ENCODE measurements at places on chromosomes 11 and 22.

- DNase-seq: no peak
Observed at GRCh38 chr11:92295175-92296137, 70.8 kb downstream of the FAT3 start.

- no peak for DNase-seq
Observed at GRCh38 chr22:41568811-41569210, 8.0 kb downstream of the CSDC2 start.

DNA sequence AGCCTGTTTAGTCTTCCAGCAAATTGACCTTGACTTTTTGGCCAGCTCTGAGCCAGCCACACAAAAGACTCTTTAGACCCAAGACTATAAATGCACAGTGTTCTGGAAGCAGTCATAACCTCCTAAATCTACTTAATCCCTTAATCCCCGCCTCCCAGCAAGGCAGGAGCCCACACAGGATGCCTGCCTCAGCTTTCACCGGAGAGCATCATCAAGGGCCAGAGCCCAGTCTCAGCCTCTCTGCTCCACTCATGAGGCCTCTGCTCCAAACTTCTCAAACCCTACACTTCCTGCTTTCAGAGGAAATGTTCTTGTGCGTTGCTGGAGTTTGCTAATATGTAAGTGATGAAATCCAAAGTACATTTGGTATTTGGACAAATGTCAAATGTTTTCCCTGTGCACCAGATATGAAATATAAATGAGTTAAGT lies 57.9 kb upstream of the FSHB start:
- DNase-seq: no peak

DNA sequence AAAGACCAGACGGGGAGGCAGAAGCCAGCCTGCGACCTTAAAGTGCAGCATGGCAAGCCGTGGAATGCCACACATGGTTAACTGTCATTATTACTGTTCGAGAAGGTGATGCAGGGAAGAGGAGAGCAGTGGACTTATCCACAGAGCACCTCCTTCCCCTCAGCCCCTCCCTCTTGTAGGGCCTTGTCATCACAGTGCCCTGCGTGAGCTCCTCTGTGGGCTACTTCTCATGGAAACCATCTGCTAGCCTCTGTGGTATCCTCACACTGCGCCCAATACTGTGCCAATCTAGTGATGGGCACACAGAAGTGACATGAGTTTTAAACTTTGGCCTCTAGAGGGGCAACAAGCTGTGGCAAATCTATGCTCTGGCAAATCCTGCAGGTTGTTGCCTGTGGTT lies 18.2 kb upstream of the CCDC134 start:
- no peak for DNase-seq

GRCh38 chr11:9313648-9314290 lies 624 bp downstream of the TMEM41B start:
- DNase-seq: peak; percentile 3

DNA sequence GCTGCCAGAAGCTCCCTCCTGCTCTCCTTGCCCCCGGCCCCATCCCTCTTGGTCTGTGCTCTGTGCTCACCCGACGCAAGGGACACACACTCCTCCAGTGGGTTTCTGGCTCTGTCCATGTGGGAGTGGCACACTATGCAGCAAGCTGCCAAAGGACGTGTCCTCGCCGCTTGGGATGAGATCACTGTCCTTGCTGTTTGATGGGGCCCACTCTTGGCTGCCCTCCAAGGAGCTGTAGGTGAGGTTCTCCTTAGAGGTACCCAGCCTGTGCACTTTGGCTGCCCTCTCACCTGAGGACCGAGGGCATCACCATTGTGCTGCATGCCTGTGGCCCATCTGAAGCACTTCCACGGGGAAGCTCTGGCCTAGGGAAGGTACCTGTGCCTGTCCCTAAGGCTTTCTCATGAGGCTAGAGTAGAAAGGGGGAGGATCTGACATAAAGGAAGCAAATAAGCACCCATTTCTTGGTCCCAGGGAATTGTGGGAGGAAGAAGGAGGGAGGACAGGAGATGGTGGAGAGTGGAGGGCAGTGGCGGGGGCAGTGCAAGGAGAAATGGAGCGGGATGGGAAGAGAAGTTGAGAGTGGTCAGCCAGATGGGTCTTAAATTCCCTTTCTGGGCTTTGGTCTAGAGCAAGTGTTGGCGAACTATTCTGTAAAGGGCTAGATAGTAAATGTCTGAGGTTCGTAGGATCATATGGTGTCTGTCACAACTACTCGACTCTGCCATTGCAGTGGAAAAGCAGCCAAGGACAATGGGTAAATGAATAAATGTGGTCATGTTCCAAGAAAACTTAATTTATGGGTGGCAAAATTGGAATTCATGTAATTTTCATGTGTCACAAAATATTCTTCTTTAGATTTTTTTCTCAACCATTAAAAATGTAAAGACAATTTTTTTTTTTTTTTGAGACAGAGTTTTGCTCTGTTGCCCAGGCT lies 47.0 kb upstream of the AMPD3 start:
- no peak for DNase-seq

GRCh38 chr11:102423936-102424335 lies 28.6 kb downstream of the TMEM123 start:
- no peak for DNase-seq
